Ascending aorta (tissue), 2 donors: ENCODE measurements at places on chromosomes 6 and 20. TPM values are rescaled to one million over a fixed set of nuclear protein-coding genes. Genes with fewer than 3 reads are reported as not detected.

- peaks cover 44% of the 10 kb centered on the region for H3K36me3 ChIP-seq
- H3K27ac ChIP-seq: no peak overlapping the region
- H3K4me3 ChIP-seq: no peak overlapping the region
- H3K4me1 ChIP-seq: peaks cover 12% of the 10 kb centered on the region
These were observed 6.5 kb downstream of the RBM38 start for GRCh38 chr20:57397693-57398108.

GRCh38 chr20:24766826-24767622 is 182.0 kb upstream of the CST7 start:
- H3K27me3 ChIP-seq: no peaks in the 10 kb centered on the region
- no peak for DNase-seq
- H3K36me3 ChIP-seq: no peaks in the 10 kb centered on the region
- H3K4me1 ChIP-seq: no peaks in the 10 kb centered on the region
- no peak overlapping the region for H3K27ac ChIP-seq
- H3K4me3 ChIP-seq: no peak overlapping the region

DNA sequence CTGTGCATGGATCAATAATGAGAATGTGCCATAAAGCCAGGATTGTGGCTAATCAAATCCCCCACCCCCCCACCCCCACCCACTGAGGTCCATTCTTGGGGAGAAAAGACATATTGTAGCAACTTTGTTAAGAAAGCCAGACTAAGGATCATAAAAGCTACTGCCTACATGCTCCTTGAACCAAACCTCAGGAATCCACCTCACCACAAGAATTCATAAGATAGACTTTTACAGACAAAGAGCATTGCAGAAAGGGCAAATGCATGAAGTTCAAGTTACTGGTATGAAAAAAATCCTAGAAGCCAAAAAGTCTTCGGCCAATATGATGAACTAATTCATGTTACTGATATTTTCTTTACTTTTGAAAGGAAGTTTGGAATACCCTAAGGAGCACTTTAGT is 187.9 kb upstream of the ARID1B start:
- no peak overlapping the region for H3K27ac ChIP-seq
- no peak overlapping the region for H3K4me3 ChIP-seq
- no peaks in the 10 kb centered on the region for H3K27me3 ChIP-seq
- no peaks in the 10 kb centered on the region for H3K4me1 ChIP-seq

The RAB32 gene
- 89.2 TPM for total RNA-seq

The TTBK1 gene
- total RNA-seq: not detected

The PPIL6 gene
- total RNA-seq: 0.11 TPM

The E2F3 gene
- 1.1 TPM for total RNA-seq

DNA sequence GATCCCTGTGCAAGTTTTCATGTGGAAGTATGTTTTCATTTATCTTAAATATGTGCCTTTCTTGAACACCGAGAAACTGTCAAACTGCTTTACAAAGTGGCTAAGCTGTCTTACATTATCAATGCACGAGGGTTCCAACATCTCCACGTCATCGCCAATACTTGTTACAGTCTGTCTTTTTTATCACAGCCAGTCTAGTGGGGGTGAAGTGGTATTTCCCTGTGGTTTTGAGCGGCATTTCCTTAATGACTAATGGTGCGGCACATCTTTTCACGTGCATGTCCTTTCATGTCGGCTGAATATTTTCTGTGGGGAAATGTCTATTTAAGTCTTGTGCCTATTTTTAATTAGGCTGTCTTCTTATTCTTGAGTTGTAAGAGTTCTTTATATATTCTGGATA is 280.4 kb downstream of the FOXC1 start:
- no peaks in the 10 kb centered on the region for H3K36me3 ChIP-seq
- H3K4me1 ChIP-seq: peaks cover 19% of the 10 kb centered on the region
- no peak overlapping the region for H3K27ac ChIP-seq
